ENCODE measurements at places on chromosomes 2 and 18.

- DNase-seq = no peak
Observed at GRCh38 chr2:43212931-43213330, 13.5 kb downstream of the ZFP36L2 start.

GRCh38 chr2:36951574-36951973, 14.8 kb downstream of the STRN start:
- DNase-seq = no peak

- no peak for DNase-seq
Observed at GRCh38 chr2:99238599-99238998, 16.9 kb downstream of the LYG2 start.

GRCh38 chr18:77065221-77065981, 67.2 kb downstream of the MBP start:
- peak; percentile 81 for DNase-seq

DNA sequence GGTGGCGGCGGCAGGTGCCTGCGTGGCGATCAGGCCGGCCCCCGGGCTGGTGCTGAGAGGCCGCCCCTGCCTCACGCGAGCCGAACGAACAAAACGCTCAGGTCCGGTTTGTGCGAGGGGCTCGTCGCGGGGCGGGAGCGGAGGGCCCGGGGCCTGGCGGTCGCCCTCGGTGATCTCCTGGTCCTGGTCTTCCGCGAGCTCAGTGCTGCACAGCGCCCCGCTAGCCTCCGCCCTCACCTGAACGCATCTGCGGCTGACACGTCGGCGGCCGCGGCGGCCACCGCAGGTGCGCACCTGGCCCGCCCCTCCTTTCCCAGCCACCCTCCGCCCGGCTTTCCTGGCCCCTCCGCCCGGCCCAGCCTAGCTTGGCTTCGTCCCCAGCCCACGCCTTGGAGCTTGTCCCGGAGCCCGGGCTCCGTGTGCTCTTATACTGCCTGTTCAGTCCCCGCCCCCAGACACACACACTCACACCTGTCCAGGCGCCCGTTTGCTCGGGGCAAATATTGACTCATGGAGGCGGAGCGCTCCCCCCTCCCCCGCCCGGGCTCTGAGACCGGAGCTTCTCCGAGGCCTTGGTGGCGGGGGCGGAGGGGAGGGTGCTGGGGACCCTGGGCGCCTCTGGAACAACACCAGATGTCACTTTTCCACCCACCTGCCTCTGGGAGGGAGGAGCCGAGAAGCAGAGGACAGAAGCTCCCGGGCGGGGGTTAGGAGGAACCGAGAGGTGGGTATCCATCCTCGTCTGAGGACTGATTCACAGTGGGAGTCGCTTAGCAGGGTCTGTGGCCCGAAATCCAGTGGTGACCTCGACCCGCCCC, 8.6 kb upstream of the CRYBA2 start:
- no peak for DNase-seq

GRCh38 chr2:238700506-238701340, 147.2 kb upstream of the TWIST2 start:
- DNase-seq = no peak

DNA sequence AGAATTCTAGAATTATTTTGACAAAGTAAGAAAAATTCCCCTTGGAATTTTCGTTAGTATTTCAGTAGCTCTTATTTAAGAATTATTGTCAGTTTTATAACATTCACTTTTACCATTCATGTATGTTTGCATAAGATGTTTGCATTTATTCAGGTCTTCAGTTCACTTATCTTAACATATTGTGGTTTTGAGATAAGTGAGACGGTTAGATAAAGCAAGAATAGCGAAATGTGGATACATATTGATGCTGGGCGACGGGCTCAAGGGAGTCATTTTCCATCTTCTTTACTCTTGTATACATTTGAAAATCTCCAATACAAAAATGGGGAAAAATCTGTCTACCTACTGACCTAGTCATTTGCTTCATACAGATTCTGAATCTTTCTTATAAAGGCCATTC, 156.7 kb upstream of the HDAC4 start:
- DNase-seq = no peak

DNA sequence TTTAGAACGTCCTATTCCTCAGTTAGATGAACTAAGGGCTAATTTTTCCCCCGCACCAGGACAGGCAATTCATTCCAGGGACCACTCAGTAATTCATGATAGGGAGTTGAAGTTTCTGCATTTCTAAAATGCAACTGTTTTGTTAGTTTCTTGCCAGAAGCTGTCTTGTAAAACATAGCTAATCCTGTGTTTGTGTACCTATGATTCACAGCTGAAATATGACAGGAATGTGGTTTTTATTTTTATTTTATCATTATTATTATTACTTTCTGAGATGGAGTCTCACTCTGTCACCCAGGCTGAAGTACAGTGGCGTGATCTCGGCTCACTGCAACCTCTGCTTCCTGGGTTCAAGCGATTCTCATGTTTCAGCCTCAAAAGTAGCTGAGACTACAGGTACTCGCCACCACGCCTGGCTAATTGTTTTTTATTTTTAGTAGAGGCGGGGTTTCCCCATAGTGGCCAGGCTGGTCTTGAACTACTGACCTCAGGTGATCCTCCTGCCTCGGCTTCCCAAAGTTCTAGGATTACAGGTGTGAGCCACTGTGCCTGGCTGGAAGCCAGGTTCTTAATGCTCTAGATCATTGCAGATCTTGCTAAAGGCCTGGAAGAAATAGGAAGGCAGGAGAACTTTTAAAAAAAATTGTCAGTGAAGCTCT, 154.8 kb upstream of the FHL2 start:
- DNase-seq = no peak

- DNase-seq = no peak
Observed at GRCh38 chr2:98252038-98252773, 94.0 kb upstream of the CNGA3 start.

GRCh38 chr2:96530144-96530430, 6.5 kb upstream of the ARID5A start:
- no peak for DNase-seq

- DNase-seq = no peak
Observed at GRCh38 chr2:46549166-46549844, 69.9 kb downstream of the TMEM247 start.

DNA sequence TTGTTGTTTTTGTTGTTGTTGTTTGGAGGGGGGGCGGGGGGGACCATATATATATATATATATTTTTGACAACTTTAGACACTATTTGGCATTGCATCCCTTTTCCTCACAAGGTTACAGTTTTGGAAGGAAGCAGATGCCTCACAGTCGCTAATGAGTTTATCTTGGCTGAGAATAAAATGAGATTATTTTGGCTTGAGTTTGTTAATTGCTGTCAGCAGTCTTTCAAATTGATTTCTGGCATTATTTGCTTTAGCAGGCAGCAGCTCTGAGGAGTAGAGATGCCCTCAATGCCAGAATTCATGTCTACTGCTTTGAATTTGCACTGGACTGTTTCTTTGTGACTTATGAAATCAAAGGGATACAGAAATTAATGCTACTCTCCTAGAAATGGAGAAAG, 595.2 kb upstream of the HNMT start:
- no peak for DNase-seq

DNA sequence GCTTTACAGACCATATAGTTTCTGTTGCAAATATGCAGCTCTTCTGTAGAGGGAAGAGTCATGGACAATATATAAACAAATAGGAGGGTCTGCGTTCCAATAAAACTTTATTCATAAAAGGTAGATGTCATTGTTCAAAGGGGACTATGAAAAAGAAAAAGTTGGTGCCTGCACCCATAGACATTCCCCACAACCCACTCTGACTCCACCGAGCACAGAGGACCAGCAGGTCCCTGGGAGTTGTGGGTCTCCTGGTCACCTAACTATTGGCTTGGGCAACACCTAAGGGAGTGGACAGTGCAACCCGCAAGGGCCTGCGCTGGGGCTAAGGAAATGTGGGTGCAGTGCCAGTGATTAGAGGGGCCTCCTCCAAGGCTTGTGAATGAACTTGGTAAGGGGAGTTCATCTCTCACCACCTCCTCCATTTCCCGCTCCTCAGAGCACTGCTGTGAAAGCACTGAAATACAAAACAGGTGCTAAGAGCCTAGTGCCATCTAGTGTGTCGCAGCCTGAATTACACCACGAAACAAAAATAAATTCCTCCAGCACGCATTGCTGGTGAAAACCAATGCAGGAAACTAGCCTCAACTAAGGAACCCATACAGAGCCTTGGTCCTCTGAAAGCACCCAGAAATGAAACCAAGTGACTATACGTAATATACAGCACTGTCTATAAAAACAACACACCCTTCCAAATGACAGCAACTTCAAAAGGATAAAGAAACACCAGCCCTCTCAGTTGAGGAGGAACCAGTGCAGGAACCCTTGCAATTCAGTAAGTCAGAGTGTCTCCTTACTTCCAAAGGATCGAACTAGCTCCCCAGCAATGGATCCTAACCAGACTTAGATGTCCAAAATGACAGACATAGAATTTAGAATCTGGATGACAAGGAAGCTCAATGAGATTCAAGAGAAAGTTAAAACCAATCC, 166.6 kb downstream of the RNF144A start:
- peak; percentile 24 for DNase-seq

GRCh38 chr2:16645775-16646559, 19.7 kb downstream of the CYRIA start:
- DNase-seq = no peak

DNA sequence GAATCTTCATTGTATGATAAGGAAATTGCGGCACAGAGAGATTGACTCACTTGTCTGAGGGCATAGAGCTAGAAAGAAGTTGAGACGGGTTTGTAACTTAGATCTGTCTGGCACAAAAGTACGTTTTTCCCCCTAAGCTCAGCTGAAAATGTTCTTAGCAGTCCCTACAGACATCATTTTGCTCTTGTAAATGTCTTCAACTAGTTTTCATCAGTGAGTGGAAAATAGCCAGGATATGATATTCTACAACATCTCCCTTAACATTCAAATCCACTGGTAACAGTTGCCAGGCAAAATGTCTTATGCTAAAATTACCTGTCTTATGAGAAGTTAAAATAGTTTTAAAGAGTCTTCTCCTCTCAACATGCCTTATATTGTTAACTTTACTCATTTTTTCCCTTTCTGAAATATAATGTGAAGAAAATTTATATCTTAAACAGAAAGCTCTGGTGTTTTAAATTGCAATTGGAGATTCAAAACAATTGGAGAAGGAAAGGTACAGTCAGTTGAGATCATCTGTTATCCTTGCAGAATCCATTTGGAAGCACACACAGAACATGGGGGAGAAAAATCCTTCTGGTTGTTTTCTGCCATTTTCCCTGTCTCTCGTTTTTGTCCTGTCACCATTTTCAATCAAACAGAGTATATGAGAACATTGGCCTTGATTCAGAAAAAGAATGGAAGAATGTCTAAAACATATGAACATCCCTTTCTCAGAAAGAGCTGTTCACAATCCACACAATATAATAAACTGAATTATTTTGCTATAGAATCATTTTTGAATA, 255.0 kb downstream of the TRIB2 start:
- DNase-seq = no peak

- no peak for DNase-seq
Observed at GRCh38 chr2:199309411-199309810, 148.3 kb downstream of the SATB2 start.

GRCh38 chr2:85954192-85954589, 65.4 kb upstream of the ST3GAL5 start:
- no peak for DNase-seq
